IPS-NIHi11 (cell line): ENCODE measurements at places on chromosomes 12 and 14.

- DNase-seq, result no peak
These were observed 798 bp downstream of the PDZRN4 start for GRCh38 chr12:41188841-41189394.

DNA sequence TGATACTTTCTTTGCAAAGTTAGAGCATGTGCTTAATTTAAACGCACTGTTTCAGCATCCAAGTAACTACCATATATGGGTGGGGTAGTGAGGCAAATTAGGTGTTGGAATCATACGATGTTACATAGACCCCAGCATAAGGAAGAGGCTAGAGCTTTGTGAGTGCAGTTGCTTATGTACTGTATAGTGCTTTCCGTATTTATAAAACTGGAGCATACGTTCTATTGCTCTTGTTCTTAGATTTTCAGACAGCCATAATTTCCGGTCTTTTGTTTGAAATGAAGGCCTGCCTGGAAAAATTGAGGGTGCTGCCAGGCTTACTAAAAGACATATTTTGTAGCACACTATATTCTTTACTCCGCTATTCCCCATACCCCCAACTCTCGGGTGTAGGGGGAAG is 335.7 kb downstream of the FOXG1 start:
- no peak for DNase-seq

DNA sequence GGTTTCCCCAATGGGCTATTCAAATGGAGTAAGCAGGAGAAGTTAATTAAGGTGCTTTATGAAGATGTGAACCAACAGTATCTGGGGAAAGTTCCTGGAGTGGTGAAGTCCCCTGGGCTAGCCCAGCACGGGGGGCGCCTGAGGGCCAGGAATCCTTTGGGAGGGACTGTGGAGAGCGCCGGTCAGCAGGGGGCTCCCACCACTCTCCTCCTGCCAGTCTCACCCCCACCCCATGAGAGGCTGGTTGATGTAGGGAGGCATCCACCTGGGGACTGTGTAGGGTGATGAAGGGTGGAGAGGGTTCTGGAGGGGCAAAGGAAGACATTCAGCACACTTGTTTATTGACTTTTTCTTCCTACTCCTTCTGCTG is 4.4 kb downstream of the CEBPE start:
- no peak for DNase-seq

- DNase-seq, result no peak
These were observed 45.8 kb upstream of the TMEM132D start for GRCh38 chr12:129949651-129950050.

GRCh38 chr14:95601650-95602049 is 66.8 kb downstream of the GLRX5 start:
- no peak for DNase-seq

GRCh38 chr12:75120311-75120711 is 89.3 kb downstream of the KCNC2 start:
- peak; percentile 23 for DNase-seq

- no peak for DNase-seq
These were observed 3.7 kb downstream of the NOVA1 start for GRCh38 chr14:26594148-26594547.

- no peak for DNase-seq
These were observed 353.0 kb upstream of the SFSWAP start for GRCh38 chr12:131357920-131358319.

DNA sequence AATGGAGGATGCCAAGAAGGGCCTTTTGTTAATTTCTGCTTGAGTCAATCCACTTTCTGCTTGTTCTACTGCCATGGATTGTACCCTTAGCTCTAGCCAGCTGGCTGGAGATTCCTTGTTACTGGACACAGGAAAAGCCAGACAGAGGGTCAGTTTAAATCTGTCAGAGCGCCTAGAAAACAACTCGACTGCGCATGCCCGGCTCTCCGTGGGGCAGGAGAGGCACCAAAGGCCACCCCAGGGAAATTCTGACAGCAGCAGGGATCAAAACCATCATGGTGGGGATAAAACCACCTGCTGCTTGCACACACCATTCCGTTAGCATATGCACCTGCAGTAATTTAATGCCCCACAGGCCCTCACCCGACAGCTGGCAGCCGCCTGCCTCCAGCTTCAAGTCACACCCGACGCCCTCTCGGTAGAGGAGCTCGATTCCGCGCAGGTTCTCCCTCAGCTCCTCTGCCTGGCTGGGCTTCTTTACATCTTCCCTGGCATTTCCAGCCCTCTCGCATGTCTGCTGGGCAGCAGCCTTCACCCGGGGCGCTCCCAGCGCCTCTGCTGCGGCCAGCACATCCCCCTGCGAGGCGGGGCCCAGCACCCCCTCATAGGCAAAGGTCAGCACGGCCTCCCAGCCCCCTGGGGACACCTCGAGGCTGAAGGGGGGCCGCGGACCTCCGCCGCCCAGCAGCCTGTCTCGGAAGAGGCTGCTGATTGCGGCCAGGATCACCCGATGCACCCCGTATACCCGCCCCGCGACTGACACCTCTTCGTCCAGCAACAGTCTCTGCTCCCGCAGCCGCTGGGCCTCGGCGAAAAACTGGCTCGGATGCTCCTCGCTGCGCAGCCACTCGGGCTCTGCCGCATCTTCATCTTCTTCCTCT is 1.0 kb downstream of the KLHL33 start:
- peak; percentile 45 for DNase-seq

- no peak for DNase-seq
These were observed 30.0 kb upstream of the OR4E1 start for GRCh38 chr14:21703357-21704326.

- DNase-seq, result peak; percentile 20
These were observed 17.8 kb downstream of the E2F7 start for GRCh38 chr12:77047341-77048109.

- no peak for DNase-seq
These were observed 888 bp upstream of the PPP1R12A start for GRCh38 chr12:79935624-79936345.

GRCh38 chr12:2879853-2880252 is 2.8 kb downstream of the RHNO1 start:
- no peak for DNase-seq

GRCh38 chr14:78329371-78329770 is 159.2 kb downstream of the NRXN3 start:
- no peak for DNase-seq

- DNase-seq, result no peak
These were observed 111.2 kb downstream of the LRIG3 start for GRCh38 chr12:58809064-58809607.

DNA sequence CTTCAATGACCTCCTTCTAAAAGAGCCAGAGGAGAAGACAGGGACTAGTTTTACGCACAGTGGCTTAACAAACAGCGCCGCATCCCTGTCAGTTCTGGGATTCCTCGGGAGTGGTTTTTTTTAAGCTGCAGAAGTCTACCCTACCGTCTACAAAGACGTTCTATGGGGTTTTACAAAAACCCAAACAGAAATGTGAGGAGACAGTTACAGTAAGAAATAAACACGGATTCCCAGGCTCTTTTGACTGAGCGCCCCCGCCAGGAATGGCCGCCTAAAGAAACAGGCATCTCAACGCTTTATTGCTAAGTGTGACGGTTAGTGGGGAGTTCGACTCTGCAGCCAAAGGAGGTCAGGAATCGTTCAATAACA is 484 bp downstream of the ALKBH1 start:
- peak; percentile 29 for DNase-seq

DNA sequence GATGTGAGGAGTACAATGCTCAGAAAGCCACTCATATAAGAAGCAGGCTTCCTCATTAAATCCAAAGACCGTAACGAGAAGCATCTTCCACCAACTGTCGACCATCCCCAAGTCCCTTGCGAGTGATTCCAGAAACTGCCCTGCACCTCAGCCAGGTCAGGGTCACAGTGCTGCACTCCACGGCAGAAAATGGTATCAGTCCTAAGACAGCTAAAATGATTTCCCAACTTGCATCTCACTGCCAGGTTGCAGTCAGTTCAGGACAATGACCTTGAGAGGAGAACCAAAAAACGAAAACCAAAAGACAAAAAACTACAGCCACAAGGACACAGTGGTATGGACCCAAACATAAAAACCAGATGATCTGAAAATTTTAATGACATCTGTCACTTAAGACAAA is 20.6 kb downstream of the SBNO1 start:
- DNase-seq, result no peak

- peak; percentile 15 for DNase-seq
These were observed 19.2 kb downstream of the DNM1L start for GRCh38 chr12:32698285-32698684.

GRCh38 chr12:26275313-26276131 is 80.1 kb downstream of the SSPN start:
- DNase-seq, result no peak

GRCh38 chr12:28068467-28068866 is 95.9 kb upstream of the PTHLH start:
- DNase-seq, result no peak

GRCh38 chr14:87613881-87614280 is 379.1 kb downstream of the GALC start:
- DNase-seq, result no peak

DNA sequence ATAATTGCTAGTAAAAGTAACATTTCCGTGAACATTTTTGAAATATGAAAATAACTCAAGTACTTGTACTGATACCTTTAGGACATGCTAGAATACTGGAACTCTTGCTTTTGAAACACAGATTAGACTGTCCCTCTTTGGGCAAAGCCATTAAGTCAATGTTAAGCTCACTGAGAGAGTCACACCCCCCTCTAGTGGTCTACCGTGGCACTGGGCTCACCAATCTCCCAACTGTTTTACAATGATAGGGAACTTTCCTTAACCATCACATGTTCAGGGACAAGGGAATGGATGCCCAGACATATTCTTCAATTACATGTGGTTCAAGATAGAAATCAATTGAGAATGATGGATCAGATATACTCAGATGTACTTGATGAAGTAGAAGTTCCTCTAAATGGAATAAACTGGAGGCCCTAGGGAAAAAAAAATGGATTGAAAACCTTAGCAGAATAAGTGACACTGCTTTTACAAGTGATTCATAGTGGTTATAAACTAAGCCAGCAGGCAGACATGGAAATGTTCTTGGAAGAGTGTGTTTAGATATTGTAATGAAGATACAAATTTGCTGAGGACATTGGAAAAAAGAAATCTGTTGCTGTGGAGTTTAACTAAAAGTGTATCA is 17.8 kb downstream of the NANOG start:
- peak; percentile 80 for DNase-seq

- no peak for DNase-seq
These were observed 50.6 kb upstream of the PTGR2 start for GRCh38 chr14:73800970-73801515.

- DNase-seq, result no peak
These were observed 62.6 kb downstream of the PLXNC1 start for GRCh38 chr12:94211021-94211420.

DNA sequence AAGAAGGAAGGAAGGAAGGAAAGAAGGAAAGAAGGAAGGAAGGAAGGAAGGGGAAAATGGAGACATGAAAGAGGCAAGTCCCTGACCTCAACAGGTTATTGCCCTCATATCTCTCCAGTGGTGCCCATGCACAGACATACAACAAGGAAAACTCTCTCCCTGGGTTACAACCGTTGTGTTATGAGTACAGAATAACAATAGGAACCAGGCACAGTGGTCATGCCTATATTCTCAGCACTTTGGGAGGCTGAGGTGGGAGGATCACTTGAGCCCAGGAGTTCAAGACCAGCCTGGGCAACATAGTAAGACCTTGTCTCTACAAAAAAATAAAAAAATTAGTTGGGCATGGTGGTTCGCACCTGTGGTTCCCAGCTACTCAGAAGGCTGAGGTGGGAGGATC is 139.4 kb upstream of the HMGA2 start:
- DNase-seq, result no peak

DNA sequence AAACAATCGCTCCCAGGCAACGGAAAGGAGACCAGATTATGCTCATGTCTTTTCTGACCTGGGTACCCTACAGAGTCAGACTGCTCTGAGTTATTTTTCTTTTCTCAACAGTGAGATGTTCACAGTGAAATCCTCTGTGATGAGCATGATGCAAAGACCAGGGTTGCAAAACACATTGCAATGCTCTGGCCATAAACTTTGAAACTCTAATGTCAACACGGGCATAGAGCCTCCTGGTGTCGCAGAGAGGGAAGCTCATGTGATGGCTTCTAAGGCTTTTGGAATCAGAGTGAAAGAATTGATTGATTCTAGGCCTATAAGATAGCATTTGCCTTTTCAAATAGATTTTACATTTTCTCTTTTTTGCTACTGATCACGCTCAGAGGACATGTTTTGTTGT is 193.4 kb downstream of the RASSF9 start:
- DNase-seq, result peak; percentile 17

DNA sequence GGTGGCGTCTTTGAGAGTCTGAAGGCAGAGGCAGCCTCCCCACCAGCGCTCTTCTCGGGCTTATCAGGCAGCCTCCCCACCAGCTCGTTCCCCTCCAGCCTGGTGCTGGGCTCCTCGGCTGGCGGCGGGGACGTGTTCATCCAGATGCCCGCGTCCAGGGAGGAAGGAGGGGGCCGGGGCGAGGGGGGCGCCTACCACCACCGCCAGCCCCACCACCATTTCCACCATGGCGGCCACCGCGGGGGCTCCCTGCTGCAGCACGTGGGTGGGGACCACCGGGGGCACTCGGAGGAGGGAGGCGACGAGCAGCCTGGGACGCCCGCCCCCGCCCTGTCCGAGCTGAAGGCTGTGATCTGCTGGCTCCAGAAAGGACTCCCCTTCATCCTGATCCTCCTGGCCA is 11.8 kb downstream of the RNFT2 start:
- DNase-seq, result no peak

- peak; percentile 86 for DNase-seq
These were observed 89.2 kb upstream of the HSPB8 start for GRCh38 chr12:119089380-119090013.

DNA sequence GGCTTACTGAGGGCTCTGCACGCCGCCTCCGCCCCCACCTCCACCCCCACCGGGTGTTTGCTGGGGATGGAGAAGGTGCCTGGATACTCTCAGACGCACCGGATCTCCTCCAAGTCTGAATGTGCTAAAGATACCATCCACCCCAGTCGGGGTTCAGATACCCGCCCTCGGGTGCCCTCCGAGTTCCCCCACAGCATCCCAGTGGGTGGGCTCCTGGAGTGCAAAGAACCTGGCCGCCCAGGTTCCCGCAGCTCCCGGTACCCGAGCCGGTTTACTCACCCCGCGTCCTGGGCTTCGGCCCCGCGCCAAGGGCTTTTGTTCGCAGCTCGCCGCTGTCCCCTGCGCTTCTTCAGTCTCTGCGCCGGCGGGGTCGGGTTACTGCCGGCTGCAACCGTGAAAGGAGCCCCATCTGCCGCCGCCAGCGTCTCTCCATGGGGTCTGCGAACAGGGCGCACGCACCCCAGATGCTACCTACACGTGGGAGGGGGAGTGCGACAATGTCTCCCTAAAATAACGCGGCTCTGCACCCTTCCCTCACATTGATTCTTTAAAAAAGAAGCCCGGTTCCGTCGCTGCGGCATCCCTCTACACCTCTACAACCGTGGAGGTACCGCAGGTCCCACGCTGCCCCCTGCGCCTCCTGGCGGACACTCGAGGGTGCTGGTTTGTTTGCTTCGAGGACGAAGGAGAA is at the start of gene CCDC177:
Gene CCDC177, minus strand, starts transcription at position 609 of the 691 bp plus-strand sequence. CDS start 1,249 bp downstream, outside the sequence.
- peak; percentile 80 for DNase-seq

- no peak for DNase-seq
These were observed 126.7 kb downstream of the ESRRB start for GRCh38 chr14:76502638-76503037.

- no peak for DNase-seq
These were observed 1.1 kb upstream of the TM9SF1 start for GRCh38 chr14:24196071-24197055.
